Cortex of kidney (tissue), 1 donor: ENCODE measurements at places on chromosomes 13 and 19.

DNA sequence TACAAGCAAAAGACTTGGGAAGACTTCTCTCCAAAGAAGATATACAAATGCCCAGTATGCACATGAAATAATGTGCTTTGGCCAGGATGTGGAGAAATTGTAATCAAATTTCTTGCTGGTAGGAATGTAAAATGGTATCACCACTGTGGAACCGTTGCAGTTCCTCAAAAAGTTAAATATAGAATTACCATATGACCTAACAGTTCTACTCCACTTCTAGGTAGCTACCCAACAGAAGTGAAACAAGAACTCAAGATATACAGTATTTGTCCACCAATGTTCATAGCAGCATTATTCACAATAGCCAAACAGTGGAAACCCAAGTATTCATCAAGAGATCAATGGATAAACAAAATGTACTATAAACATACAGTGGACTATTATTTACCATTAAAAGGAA, 95.0 kb upstream of the KLF5 start:
- no peak for DNase-seq

DNA sequence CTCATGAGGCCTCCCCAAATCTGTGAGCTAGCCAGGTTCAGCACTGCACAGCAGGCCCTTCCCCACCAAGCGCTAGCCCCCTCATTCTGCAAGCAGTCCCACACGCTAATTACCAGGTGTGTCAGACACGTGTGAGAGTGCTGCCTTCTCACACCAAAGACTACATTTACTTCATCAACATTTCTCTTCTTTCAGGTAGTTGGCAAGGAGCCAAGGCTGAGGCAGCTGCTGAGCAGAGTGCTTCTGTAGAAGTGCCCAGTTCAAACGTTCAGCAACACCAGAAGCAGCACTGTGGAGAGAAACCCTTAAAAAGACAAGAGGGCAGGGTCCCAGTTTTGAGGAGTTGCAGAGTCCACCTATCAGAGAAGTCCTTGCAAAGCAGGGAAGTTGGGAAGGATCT, 6.4 kb downstream of the ZNF773 start:
- no peak for DNase-seq

GRCh38 chr13:71030784-71031183, 836.2 kb downstream of the DACH1 start:
- DNase-seq, result no peak

GRCh38 chr13:105929505-105929904, 606.0 kb downstream of the EFNB2 start:
- no peak for DNase-seq

- DNase-seq, result no peak
Measured at GRCh38 chr19:49880162-49880869, 2.8 kb downstream of the TBC1D17 start.

DNA sequence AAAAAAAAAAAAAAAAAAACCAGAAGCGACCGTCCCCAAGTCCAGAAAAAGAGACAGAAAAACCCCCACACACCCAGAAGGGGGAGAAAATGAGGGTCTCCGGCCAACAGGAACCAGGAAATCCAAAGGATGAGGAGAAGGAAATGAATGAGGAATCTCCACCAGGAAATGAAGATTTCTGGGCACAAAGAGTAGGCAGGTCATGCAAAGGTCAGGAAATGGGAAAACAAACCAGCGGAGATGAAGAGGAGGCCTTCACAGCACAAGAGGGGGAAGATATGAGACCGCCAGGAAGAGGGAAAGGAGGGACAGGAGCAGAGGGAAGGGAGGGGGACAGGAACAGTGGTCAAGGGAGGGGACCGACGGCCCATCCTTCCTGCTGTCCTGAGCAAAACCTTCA, 5.8 kb downstream of the TEAD2 start:
- no peak for DNase-seq

- no peak for DNase-seq
Measured at GRCh38 chr19:47757617-47758442, 12.5 kb downstream of the NOP53 start.

- no peak for DNase-seq
Measured at GRCh38 chr19:29121684-29122083, 91.3 kb downstream of the UQCRFS1 start.

- no peak for DNase-seq
Measured at GRCh38 chr13:74414458-74414857, 280.3 kb upstream of the KLF12 start.

DNA sequence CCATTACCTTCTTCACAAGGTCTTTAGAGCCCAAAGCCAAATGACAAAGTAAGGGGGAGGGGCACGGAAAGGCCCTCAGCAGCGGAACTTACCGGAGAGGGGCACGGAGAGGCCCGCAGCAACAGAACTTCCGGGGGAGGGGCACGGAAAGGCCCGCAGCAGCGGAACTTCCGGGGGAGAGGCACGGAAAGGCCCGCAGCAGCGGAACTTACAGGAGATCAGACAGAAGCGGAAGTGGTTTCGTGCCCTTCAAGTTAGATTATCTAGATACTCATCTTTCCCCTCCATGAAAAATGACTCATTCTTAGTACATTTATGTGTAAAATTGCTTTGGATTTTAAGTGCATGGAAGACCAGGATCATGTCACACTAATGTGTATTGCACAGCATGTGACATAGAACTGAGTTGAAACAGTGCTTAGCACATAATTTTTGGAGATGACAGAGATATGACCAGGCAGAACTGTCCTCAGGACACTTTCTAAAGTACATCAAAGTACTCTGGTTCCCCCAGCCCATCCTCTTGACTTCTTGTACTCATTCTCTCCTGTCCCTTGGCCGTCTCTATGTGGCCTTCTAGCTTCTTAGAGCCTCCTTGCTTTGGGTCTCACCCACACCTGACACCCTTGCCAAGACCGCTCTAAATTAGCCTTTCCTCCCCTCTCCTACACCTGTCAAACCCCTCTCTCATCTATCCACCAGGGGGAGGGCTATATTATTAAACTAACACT, 25.7 kb upstream of the TPTE2 start:
- no peak for DNase-seq

- DNase-seq, result no peak
Measured at GRCh38 chr13:43074824-43075510, 51.6 kb downstream of the DNAJC15 start.

- DNase-seq, result no peak
Measured at GRCh38 chr13:113746143-113746525, 12.9 kb upstream of the TMEM255B start.

DNA sequence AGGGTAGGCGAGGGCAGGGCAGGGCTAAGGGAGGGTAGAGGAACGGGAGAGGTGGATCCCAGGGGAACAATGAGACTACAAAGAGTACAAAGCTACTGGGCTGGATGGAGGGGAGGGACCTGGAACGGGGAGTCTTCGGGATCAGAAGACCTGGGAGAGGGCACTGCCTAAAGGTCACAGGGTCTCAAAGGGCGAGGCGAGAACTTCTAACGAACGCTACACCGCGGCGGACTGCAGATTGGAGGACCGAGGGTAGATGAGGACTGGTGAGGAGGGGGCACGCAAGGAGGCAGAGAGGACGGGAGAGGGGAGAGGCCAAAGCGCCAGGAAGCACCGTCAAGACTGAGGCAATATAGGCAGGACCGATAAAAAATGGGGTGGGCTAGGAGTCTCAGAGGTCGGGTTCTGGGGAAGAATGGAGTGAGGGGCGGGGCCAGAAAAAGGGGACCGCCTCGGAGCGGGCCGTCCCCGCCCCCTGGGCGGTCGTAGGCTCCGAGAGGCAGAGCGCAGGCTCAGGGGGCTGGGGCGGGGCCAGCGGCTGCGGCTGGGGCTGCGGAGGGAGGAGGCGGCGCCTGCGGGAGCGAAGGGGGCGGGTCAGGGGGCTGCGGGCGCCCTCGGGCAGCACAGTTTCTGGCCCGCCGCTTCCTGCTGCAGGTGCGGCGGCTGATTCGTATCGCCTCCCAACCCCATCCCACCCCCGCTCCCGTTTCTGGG, 1.3 kb upstream of the KCNC3 start:
- no peak for DNase-seq

GRCh38 chr19:7759156-7759555, 3.9 kb upstream of the CLEC4M start:
- no peak for DNase-seq

DNA sequence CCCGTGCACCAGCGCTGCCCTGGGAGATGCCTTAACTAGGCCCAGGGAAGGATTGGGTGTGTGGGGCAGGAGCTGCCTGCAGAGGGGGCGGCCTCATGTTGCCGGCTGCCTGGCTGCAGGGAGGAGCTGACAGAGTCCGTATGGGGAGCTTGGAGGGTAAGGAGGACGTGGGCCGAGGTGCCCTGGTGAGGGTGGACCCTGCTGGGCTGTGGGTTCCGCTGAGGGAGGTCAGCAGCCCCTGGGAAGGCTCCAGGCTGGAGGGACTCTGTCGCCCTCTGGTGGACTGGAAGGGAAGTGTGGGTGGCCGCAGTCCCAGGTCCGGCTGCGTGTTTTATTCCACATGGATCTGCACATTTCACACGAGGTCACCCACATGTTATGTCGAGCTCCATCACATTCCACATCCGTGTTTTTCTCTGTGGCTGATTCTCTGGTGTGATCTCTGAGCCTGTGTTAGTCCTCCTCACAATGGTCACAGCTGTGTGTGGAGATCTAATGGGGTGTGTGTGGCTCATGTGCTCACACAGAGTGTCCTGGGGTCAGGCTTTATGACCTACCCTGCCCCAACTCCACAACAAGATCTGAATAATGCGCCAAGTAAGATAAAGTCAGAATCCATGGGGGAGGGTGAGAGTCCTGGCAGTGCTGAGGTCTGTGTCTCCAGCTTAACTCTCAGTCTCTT, 1.8 kb upstream of the CEACAM8 start:
- no peak for DNase-seq
